ENCODE measurements at places on chromosomes 3 and 15.

GRCh38 chr3:113630956-113631542 lies 65.4 kb downstream of the USF3 start:
- no peak for DNase-seq

DNA sequence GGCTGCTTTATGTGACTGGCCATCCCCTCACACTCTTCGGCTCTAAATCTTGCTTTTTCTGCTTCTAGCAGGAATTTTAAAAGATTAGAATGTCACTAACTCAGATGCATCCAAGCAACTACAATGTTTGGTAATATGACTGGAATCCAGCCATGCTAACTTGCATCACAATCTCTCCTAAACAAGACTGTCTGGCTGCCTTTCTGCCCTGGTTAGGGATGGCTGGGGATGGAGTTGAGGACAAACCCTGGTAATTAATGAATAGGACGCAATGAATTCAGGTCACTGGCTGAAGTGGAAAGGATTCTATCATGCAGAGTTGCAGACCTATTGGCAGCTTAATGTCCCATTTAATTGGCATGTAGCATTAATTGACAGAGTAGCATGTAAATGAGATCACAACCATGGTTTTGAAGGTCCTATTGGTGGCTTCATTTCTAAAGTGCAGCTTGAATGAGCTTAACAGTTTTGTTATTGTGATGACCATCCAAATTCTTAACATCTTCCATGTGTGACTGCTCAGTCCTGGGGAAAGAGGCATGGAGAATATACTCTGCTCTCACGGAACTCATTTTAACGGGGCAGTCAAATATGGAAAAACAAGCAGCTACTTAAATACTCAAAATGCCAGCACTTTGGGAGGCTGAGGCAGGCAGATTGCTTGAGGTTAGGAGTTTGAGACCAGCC lies 21.7 kb downstream of the NMNAT3 start:
- DNase-seq: no peak

DNA sequence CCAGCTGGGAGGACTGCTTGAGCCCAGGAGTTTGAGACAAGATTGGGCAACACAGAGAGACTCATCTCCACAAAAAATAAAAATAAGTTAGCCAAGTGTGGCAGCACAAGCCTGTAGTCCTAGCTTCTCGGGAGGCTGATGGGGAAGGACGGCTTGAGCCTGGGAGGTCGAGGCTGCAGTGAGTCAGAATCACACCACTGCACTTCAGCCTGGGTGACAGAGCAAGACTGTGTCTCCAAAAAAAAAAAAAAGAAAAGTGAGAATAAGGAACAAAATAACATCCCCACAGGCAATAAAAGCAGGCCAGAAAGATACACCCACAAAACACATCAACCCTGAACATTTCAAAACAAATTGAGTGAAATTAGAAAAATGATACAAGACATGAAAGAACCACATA lies 48.7 kb upstream of the OCA2 start:
- no peak for DNase-seq

DNA sequence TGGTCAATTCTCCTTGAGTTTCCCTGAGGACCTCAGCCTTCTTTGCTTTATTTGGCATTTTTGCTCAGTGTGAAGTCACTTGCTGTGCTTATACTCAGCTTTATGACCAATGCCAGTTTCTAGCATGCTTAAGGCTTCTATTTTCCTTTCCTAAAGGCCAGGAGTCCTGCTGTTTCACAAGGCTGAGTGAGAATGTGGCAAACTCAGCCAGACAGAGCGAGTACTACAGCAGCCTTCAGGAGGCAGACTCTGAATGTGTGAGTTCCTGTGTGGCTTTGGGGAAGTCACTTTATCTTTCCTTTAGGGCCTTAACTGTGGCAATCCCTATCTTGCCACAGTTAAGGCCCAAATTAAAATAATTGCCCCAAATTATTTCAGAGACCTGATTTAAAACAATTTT lies 213.2 kb upstream of the MRPL3 start:
- DNase-seq: no peak

- no peak for DNase-seq
These were observed 200.1 kb downstream of the TLE3 start for GRCh38 chr15:69897471-69898237.

DNA sequence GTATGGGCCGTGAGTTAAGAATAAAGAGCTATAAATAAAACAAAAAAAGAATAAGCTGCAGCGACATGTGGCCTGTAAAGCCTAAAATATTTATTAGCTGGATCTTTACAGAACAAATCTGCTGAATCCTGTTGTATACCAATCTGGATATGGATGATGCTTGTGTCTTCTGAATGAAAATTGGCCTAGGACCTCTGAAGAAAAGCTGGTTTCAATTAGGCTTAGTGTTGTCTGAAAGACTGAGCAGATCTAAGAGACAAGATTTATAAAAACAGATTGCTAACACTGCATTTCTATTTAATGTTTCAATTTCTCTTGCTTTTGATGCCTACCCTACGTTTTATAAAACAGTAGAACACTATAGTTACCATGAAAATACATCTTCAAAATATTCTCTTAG lies 57.9 kb downstream of the ST3GAL6 start:
- no peak for DNase-seq

GRCh38 chr3:108215871-108216270 lies 6.4 kb downstream of the IFT57 start:
- DNase-seq: no peak

- no peak for DNase-seq
These were observed 70.8 kb downstream of the GPR156 start for GRCh38 chr3:120214176-120214575.

DNA sequence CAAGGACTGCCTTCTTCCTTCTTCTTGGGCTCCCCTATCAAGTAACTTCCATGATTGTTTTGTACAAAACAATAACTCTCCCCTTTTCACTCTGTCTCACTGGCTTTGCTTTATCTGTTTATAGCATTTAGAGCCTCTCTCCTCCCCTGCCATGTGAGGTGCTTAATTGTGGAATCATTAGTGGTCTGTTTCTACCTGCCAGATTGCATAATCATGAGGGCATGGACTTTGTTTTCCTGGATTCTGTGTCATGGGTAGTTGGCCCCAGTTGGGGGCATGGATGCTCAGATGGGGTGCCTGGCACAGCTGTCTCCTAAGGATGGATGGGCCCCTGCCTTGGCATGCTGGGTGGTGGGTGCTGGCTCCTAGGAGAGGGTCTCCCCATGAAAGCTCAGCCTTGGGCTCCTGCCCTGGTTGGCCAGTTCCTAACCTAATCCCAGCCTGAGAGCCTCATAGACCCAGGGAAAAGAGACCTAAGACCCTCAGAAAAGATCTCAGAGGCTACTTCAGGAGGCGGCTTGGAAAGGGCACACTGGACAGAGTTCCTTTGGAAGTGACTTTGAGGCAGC lies 8.0 kb upstream of the CTXND1 start:
- no peak for DNase-seq

Data from activated naive CD4-positive, alpha-beta T cell treated with anti-CD3 and anti-CD28 coated beads, Interleukin-2, amount 10 ng/mL, durations not matched to agents 7 days and 5 days (primary cell).